Brain (organoid and tissue), 16 donors: ENCODE measurements at places on chromosomes 4 and X.

- DNase-seq: no peak
Observed at GRCh38 chr4:44535981-44536380, 87.4 kb upstream of the KCTD8 start.

DNA sequence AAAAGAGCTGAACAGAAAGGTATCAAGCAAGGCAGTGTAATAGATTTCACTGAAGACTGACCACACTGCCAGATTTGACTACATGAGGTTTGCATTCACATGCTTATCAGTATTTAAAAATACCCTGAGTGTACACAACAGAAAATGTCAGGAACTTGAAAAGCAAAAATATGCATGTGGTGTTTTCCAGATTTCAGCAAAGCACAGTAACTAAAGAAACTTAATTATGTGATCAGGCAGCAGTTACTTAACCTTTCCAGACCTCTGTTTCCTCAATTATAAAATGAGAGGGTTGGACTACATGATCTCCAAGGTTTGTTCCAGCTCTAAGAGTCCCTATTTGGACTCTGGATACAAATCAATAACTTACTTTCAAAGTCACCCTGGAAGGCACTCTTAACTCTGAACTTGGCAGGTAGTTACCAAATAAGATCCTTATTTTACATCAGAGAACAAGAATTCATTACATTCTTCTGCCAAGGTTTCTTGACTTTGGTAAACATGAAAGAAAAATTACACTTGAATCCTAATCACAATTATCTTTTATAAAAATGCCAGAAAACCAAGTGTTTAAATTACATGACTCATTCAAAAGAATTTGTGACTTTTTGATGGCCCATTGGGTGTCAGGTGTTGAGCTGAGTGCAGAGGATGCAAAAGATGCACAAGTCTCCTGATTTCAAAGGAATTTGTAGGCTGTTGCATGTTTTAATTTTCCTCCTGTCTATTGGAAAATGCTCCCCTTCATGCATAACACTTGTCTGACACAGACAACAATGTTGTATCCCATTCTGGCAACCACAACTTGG lies 241.6 kb downstream of the MGST2 start:
- no peak for DNase-seq

GRCh38 chr4:13441506-13441905 lies 42.6 kb downstream of the RAB28 start:
- no peak for DNase-seq

GRCh38 chr4:185036019-185036418 lies 17.7 kb downstream of the HELT start:
- no peak for DNase-seq

DNA sequence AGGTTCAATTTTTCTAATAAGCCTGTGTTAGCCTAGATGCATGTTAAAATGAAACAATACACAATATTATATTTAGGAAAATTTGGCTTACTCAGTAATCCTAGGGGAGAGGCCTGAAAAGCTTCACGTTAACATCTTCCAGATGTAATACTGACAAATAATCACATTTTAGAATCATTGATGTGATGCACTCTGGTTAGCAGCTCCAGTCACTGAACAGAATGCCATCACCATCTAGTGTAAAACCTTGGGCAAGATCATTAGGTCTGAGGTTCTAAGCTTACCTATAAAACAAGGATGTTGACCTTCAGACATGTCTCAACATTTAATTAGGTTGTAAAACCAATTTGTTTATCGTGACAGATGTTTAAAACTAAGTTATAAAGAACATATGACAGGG lies 1704.8 kb downstream of the STIM2 start:
- no peak for DNase-seq

- no peak for DNase-seq
Observed at GRCh38 chrX:152850465-152850864, 19.6 kb downstream of the NSDHL start.

GRCh38 chrX:130631011-130631410 lies 229.2 kb downstream of the RBMX2 start:
- no peak for DNase-seq

DNA sequence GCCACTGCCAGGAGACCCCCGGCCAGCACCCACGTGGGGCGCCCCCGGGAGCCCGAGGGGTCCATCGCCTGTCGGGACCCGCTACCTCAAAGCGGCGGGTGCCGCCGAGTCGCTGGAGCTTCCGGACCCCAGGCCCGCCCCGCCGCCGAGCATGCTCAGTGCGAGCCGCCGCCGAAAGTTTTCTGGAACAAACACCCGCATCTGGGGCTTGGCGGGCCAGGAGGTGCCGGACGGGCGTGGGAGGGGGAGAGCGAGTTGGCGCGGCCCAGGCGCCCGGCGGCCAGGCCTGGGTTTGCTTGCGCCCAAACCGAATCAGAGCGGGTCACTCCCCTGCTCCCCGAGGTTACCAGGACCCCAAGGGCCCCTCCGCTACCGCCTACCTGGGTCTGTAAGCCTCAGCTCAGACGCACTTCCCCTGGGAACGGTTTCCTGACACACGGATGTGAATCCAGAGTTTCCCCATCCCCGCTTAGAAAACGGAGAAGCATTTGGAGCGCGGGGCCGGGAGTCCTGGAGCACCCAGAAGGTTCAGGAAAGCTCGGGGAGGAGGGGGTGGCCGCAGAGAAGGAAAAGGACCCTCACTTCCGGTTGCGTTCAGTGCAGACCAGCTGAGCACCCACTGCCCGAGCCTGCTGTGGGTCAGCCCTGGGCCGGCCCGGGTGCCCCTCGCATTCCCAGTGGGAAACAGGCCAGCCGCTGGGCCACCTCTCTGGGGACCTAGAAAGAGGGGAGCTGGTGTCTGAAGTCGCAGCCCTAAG lies at the start of gene EVC2:
Gene EVC2, minus strand, starts transcription at position 111 of the 758 bp plus-strand sequence. Its CDS starts 46 bp downstream, at position 65.
- peak; percentile 47 for DNase-seq

GRCh38 chr4:136741468-136741867 lies 790.8 kb downstream of the PCDH18 start:
- DNase-seq: no peak

GRCh38 chrX:108000751-108001150 lies 18.6 kb upstream of the TEX13B start:
- no peak for DNase-seq

GRCh38 chr4:62835631-62836030 lies 1573.6 kb downstream of the TECRL start:
- DNase-seq: no peak

DNA sequence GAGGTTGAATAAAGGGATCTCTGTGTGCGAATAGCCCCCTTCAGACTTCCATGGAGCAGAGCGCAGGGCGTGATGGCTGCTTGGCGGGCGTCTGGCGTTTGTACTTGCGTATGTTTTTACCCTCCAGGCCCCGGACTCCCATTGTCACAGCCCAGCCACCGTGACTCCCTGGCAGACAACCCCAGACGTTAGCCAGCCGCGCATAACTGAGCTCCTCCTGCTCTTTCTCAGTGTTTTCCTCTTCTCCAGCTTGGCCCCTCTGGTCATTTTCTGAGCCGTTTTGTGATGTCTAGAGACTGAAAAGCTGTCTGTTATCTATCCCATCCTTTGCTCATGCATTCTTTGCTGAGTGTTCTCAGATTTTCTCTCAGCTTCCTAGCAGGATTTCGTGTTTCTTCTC lies 54.3 kb downstream of the IGFBP7 start:
- DNase-seq: peak; percentile 63

GRCh38 chr4:52368895-52369294 lies 290.2 kb downstream of the USP46 start:
- no peak for DNase-seq

DNA sequence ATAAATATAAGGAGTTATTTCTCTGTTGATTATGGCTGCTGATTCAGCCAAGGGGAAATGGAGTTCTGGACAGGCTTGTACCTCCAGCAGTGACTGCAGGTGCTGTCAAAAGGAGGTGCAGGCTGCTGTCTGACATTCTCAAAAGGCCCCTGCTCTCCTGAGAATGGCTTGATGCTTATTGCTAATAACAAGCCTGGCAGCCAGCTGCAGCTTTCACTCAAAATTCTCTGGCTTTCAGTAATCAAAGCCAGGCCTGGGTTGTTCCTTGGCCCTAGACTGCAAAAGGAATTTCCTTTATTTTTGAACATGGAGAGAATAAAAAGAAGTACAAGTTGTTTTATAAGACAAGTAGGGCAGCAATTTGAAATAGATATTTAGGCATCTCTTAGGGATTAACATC lies 575.9 kb downstream of the MID1IP1 start:
- peak; percentile 61 for DNase-seq

GRCh38 chr4:102787944-102788343 lies 27.2 kb upstream of the MANBA start:
- DNase-seq: no peak

DNA sequence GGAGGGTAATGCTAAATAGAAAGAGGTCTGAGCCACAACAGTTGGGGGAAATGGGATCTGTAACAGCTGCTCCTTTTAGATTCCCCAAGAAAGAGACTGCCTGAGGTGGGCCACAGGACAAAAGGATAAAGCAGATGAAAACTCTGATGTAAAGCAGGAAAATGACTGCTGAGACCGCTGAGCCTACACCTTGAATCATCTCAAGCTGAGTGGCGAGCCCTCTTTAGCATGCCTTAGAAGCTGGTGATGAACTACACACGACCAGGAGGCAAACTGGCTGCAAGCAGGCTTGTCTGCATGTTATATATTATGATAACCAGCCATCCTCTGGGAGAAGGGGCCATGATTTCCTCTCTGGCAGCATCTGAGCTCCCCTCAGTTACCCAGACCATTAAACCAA lies 88.4 kb downstream of the TTC29 start:
- DNase-seq: no peak

DNA sequence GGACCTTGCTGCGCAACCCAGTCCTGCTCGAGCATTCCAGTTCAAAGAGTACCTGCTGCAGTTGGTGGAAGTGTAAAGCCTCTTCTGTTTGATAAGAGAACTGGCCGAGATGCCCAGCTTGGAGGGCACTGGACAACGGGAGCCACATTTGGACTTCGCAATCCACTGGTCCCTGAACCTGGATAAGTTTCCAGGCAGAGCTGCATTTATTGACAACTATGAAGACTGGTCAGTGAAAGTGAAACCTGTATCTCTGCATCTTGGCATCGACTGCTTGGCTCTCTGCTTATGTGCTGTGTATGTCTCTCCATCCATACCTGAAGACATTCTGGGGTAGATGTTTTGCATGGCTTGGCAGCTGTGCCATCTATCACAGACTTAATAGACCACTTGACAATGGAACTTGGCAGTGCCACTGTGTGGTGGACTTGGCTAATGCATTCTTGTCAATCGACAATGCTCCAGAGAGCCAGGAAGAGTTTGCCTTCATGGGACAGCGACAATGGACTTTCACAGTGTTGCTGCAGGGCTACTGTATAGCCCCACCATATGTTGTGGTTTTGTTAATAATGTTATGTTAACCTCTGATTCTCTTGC lies 43.5 kb upstream of the ZBTB33 start:
- DNase-seq: peak; percentile 2

GRCh38 chr4:38162240-38162784 lies 202.1 kb downstream of the PTTG2 start:
- DNase-seq: no peak

- DNase-seq: peak; percentile 55
Observed at GRCh38 chr4:78347527-78347926, 204.0 kb upstream of the ANXA3 start.

DNA sequence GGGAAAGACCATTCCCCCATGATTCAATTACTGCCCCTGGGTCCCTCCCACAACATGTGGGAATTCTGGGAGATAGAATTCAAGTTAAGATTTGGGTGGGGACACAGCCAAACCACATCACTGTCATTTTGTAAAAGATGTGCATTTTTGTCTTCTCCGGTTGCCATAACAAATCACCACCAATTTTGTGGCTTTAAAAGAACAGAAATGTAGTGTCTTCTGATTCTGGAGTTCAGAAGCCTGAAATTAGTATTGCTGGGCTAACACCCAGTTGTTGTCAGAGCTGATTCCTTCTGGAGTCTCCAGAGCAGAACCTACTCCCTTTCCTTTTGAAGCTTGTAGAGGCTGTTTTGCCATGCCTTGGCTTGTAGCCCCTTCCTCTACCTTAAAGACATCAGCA lies 54.1 kb upstream of the DHRSX start:
- no peak for DNase-seq

- DNase-seq: no peak
Observed at GRCh38 chr4:105963461-105964400, 68.5 kb downstream of the NPNT start.

DNA sequence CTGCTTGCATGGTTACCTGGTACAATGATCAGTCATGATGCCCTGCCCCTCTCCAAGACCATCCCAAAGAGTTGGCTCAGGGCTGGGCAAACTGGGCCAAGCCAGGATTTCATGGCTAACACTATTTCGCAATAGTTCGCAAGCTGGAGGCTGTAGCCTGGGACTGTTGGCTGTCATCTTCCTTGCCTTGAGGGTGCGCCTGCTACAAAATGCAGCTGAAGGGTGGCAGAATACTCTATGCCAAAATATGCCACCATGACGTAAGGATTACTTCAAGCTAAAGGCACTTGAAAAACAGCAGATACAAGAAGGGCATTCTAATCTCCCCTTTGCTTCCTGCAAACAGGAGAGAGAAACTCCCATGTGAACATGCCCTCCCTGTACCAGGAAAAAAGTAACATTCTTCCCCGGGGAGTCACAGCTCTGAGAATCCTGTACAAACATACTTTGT lies 21.0 kb downstream of the SAT1 start:
- DNase-seq: no peak
